ENCODE measurements at places on chromosomes 1 and 21.

DNA sequence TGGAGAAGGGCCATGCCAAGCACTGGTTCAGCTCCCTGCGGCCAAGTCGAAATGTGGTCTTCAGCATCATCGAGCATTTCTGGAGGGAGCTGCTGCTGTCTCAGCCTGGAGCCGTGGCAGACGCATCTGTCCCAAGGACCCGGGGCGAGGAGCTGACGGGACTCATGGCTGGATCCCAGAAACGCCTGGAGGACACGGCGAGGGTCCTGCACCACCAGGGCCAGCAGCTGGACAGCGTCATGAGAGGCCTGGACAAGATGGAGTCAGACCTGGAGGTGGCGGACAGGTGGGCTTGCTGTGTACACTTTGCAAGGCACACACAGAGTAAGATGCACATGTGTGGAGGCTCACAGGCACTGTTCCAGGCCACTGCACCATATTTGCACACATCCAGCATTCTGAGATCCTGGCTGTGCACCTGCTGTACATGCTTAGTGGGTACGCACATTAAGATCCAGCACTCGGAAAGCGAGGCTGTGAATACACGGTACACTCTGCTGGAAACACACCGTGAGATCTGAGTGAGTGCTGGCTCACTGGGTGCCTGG is 12.8 kb downstream of the SNAP47 start:
- no peak for DNase-seq

- DNase-seq, result no peak
Measured at GRCh38 chr1:211257826-211258225, 1.3 kb upstream of the RCOR3 start.

- no peak for DNase-seq
Measured at GRCh38 chr1:43441894-43442637, 11.7 kb downstream of the HYI start.

DNA sequence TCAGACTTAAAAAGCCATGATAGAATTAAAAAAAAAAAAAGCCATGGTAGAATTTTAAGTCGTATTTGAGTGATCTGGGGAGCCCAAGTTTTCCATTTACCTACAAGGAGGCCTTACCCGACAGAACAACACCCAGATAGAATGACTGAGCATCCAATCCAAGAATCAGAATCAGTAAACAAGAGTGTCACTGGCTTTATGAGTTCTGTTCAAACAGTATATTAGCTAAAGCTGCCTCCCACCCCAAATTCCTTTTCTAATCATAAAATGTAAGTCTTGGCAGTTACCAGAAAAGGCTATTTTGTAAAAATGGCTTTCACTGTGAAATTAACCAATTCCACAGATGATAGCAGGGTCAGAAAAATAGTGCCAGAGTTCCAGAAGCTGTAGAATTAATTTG is 1.2 kb downstream of the GTF2B start:
- DNase-seq, result no peak

DNA sequence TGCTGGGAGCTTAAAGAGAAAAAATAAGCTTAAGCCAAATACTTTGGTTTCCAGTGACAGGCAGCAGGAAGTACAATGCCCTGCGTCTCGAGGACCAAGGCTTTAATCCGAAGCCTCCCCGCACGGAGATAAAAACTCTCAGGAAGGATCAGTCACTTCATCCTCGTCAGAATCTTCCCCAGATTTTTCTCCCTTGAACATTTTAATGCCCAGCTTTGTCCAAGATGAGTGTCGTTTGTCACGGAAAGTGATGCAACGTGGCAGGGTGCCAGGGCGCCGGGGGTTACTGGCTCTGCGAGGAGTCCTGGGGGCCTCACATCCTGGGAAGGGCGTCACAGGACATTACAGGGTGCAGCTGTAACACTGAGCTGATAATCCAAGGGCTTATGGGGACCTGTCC is 25.2 kb upstream of the PCBP3 start:
- DNase-seq, result peak; percentile 79

GRCh38 chr1:60636946-60637345 is 445.4 kb upstream of the NFIA start:
- no peak for DNase-seq

- DNase-seq, result no peak
Measured at GRCh38 chr1:107525961-107526360, 385.1 kb downstream of the NTNG1 start.

DNA sequence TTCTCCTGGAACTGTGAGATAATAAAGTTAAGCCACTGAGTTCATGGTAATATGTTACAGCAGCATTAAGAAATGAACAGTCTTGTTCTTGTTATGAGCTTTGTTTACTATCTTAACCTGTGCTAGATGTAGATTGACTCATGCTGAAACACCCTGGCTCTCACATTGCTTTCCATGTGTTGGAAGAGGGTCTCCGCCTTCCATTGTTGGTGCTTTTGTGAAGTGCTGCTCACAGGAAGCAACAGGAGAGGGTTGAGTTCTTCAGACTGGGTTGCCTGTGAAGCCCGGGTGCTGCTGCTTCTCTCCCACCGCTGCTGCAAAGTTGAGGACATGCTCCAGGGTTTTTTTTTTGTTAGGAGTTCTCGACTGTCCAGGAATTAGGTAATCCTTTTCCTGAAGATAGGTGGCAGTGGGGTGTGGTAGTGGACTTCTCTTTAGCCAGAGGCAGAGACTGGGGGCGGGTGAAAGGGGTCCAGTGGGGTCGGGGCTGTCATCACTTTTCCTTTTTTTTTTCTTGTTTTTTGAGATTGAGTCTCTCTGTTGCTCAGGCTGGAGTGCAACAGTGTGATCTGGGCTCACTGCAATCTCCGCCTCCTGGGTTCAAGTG is 28.7 kb upstream of the HMGN1 start:
- no peak for DNase-seq

GRCh38 chr1:59218521-59219236 is 78.2 kb upstream of the FGGY start:
- no peak for DNase-seq

DNA sequence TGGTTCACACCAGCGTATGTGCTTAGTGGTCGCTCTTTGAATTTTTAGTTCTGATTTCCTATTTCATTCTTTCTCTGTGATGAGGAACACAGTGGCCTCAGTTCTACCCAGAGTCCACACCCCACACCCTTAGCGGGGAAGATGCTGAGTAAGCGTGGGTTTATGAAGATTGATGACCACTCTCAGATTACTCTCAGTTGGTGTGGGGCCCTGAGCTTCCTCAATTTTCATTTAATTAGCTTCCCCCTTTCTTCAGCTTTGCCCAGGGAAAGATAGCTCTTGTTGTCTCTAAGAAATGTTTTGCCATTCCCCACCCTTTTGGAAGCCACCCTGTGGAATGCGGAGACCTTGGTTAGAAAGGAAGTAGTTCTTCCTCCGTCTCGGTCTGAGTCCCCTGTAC is 299.9 kb upstream of the PROX1 start:
- no peak for DNase-seq

DNA sequence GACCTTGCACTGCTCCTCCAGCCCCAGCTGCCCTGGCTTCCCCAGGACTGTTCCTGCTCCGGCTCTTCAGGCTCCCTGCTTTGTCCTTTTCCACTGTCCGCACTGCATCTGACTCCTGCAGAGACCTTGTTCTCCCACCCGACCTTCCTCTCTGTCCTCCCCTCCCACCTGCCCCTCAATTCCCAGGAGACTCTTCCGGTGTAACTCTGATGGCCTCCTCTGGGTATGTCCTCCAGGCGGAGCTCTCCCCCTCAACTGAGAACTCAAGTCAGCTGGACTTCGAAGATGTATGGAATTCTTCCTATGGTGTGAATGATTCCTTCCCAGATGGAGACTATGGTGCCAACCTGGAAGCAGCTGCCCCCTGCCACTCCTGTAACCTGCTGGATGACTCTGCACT is 550 bp downstream of the ACKR1 start:
- DNase-seq, result no peak

- DNase-seq, result no peak
Measured at GRCh38 chr1:245058436-245058835, 96.3 kb upstream of the KIF26B start.

DNA sequence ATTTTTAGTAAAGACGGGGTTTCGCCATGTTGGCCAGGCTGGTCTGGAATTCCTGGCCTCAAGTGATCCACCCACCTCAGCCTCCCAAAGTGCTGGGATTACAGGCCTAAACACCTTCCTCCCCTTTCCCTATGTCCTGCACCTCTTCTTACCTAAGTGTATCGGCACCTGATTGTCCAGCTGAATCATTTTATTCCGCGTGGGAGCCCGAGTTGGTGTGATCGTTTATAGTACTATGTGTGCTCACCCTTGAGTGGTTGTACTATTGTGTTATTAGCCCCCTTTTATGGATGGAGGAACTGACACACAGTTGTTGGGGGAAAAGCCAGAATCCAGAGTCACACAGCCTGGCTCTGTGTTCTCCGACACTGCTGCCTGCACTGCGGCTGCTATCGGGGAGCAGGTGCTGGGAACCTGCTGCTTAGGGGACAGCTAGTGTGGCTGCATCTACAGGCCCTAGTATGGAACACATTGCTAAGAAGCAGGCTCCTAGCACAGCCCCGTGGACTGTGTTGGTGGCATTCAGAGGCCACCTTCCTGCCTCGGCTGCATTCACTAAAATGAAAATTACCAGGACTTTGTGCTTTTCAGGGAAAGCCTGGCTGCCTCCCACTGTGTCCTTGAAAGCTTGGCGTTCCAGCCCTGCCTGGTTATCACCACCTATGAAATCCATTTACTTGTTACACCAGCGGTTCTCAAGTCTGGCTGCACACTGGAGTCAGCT is 21.6 kb downstream of the ENO1 start:
- no peak for DNase-seq

DNA sequence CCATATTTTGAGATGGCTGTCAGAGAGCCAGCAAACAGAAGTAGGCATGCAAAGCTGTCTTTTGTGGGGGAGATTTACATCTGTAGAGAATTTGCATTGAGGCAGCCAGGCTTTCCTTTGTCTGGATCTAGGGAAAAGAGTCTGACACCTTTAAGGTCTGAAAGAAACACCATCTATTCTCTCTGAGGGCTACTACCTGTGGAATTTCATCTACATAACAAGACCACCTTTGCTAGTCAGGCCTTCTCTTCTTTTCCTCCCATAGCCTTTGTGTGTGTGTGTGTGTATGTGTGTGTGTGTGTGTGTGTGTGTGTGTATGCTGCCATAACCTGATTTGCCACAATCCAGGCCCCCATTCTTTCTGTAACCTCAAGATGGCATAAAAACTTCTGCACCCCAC is 28.4 kb upstream of the DMRTB1 start:
- no peak for DNase-seq

- no peak for DNase-seq
Measured at GRCh38 chr1:176110203-176110602, 96.9 kb downstream of the COP1 start.

- DNase-seq, result no peak
Measured at GRCh38 chr1:180199018-180199417, 31.0 kb upstream of the LHX4 start.

DNA sequence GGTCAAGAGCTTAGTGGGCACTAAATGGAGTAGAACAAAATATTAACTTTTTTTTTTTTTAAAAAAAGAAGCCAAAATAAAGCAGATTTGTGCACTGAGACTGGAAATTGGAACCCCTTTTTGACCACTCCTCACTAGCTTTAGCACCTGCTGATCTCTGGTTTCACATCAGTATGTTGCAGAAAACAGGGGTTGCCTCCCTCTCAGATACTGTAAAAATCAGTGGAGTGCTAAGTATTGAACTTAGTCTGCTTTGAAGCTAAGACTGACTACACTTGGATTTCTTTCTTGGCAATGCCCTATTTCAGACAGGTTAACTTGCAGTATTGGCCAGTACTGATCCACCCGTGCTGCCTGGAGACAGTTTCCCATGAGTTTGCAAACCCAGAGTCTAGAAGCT is 2.7 kb upstream of the KIAA0040 start:
- DNase-seq, result no peak

- no peak for DNase-seq
Measured at GRCh38 chr1:156095906-156096508, 13.7 kb upstream of the MEX3A start.

DNA sequence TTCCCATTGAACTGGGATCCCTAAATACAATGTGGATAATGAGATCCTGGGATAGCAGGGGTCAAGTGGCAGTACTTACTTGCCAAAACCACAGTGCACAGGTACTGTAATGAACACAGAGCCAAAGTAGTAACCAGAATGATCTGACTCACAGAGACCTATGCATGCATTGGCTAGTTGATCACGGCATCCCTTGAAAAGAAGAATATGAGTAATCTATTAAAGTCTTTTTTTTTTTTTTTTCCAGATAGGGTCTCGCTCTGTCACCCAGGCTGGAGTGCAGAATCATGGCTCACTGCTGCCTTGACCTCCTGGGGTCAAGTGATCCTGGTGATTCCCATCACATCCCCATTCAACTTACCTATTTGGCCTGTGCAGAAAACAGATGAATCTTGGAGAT is 29.4 kb upstream of the EIF4G3 start:
- DNase-seq, result no peak

- no peak for DNase-seq
Measured at GRCh38 chr1:178300352-178300699, 196.4 kb downstream of the CLEC20A start.

GRCh38 chr1:190608282-190608681 is 130.6 kb upstream of the BRINP3 start:
- no peak for DNase-seq

- DNase-seq, result no peak
Measured at GRCh38 chr1:201183753-201184152, 6.9 kb upstream of the IGFN1 start.

DNA sequence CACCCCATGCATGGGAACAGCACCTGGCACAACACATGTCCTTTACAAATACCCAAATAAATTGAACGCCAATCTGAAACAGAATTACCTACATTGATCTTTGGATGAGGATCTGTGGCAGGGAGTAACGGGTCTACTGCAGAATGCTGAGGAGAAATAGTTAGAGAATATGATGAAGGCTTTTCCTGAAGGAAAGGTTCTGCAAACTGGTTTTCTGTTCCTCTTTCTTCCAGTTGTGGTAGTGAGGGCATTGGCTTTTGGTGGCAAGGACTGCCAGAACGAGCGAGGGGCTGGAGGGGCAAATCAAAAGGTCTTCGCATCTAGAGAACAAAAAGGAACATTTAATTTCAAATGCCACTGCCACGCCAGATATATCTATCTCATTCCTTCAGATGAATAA is 19.8 kb downstream of the CEP104 start:
- DNase-seq, result no peak

- no peak for DNase-seq
Measured at GRCh38 chr1:184422490-184423233, 35.8 kb downstream of the C1orf21 start.

DNA sequence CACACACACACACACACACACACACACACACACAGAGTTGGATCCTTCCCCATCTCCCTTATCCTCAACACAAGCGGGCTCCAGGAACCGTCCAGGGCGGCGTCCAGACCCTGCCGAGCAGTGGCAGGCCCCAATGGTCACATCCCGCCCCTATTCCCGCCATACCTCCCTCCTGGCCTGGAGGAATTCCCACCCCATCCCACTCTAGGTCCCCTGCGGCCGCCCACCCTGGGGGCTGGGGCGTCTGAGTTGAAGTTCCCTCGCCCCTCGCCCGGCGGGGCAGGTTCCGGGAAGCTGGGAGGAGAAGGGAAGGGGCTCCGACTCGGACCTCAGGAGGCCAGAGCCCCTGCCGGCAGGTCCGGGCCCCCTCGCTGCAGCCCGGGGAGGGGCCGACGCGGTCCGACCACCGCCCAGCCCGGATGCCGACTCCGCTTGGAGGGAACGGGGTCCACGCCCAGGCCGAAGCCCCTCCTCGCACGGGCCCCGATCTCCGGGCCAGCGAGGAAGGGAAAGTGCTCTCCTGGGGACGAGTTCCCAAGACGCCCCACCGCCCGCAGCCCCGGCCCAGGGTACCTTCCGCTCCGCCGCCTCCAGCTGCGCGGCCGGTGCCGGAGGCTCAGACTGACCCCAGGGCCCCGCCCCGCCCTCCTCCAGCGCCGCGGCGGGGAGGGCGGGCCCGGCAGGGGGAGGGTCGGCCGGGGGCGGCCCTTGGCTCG is at the start of gene RHOC:
Gene RHOC (minus strand): TSS at position 623 of the 716 bp plus-strand sequence. CDS start 3,328 bp downstream, outside the sequence.
- DNase-seq, result no peak

GRCh38 chr1:65698590-65698989 is 94.1 kb upstream of the PDE4B start:
- DNase-seq, result no peak
